ENCODE measurements at places on chromosomes 12 and 14. TPM values are rescaled to one million over a fixed set of nuclear protein-coding genes. Genes with fewer than 3 reads are reported as not detected.

DNA sequence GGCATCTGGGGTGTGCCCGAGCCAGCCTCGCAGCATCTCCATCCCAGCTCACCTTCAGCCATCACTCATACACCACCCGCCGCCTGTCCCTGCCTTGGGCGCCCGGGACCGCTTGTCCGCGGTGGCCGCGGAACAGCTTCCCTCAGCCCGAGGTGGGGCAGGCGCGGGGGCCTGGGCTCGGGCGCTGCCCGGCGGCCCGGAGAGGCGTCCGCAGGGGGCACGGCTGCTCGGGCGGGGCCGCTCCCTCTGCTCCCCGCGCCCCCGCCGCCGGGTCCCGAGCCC is 430 bp downstream of the SLC41A2 start:
- peak; percentile 6 for ATAC-seq

DNA sequence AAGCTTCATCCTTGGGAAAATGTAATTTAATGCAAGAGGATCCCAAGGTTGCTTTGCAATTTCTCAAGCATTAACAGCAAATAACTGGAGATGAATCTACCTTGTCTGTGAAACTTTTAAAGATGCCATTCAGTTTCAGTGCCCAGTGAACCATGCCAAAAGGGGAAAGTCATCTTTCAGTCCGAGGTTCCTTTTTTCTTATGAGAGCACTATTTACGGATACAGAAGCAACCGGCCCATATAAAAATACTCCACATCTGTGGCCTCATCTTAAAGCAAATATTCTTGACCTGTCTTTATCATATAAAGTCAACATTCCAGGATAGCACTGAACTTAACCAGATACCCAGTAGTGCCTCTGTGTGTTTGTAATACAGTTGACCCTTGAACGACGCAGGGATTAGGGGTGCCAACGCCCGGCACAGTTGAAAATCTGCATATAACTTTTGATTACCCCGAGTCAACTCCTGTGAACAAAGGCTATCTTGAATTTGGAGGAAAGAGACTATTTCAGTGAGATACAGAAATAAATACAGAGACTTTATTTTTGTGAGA is 209.4 kb downstream of the PCNX1 start:
- no peak for ATAC-seq

DNA sequence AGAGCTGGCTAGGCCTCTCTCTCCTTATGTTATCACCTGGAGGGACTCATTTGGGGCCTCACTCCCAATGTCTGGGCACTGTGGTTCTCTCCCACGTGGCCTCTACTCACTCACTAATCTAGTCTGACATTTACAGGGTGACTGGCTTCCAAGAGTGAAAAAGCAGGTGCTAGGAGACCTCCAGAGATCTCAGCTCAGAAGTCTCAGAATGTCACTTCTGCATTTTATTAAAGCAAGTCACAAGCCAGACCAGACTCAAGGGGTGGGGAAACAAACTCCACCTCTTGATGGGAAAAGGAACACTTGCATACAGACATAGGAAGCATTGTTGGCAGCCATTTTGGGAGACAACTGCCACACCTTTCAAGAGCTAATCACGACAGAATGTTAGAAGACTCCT is 175.9 kb downstream of the MON2 start:
- no peak for ATAC-seq

DNA sequence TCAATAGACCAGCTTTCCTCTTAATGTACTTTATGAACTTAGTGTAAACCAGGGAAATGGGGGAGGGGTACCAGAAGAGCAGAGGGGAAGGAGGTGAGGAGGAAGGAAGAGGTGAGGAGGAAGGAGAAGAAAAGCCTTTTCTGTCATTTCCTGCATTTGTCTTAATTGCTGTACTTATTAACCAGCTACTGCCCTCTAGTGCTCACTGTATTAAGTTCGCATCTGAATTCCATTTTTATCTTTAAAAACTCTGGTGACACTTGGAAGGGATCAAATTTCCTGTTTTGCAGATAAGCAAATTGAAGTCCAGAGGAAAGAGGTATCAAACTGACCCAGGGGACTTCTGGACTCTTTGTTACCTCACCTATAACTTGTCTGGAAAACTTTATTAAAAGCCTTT is 22.2 kb downstream of the MANSC1 start:
- ATAC-seq = no peak

DNA sequence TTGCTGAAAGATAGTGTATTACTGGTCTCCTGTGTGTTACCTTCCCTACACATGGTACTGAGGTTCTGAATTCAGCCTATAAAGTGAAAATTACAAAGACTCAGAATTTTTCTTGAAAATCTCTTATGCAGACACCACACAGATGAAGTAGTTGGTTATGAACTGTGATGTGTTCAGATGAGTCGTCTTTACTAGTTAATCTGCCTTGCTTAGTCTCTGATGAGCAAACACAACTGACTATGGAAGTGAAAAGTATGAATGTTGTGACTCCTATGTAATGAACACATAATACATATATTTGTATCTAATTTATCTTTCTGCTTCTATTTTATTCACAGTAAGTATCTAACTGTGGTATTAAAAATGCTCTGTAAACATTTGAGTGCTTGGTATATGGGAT is 4.7 kb downstream of the MTERF2 start:
- ATAC-seq = no peak

DNA sequence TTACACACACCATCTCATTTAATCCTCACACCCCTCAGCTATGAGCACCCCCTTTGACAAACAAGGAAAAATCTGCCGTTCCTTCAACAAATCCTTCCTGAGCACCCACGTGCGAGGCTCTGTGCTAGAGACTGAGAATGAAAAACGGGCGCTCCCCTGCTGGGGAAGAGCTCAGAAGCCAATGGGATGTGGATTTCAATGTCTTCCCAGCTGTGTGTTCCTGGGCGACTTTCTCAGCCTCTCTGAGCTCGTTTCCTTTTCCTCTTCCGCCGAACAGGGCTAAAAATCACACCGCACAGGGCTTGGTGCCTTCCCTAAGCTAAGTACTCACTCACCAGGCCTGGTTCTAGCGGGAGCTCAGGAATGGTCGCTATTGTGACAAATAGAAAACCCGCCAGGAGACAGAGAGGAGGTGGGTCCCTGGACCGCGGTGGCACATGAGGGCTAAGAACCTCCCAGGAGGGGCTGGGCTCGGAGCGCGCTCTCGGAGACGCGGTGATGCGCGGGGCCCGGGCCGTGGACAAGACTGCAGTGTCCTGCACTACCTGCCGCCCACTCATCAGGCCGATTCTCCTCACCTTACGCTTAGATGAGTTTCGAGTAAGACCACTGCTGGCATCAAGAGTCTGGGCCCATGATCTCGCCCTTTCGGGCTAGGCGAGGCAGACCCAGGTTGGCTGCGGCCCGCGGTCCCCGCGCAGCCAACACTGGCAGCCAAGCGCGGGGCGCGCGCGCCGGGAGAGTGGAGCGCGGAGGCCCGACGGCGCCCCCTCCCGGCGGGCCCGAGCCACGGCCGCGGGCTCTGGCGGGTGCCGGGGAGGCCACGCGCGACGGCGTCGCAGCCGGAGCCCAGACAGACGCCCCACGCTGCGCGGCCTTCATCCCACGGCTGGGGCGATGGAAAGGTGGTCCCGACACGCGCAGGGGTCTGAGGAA is 17.0 kb downstream of the ZDHHC22 start:
- ATAC-seq = peak; percentile 87

The INHBC gene
- 0.23 TPM for total RNA-seq

The ZNF705A gene
- total RNA-seq = not detected

The DLGAP5 gene
- 2.6 TPM for total RNA-seq
